ENCODE measurements at places on chromosomes 5 and 9. TPM values are rescaled to one million over a fixed set of nuclear protein-coding genes. Genes with fewer than 3 reads are reported as not detected.

- no peak overlapping the region for H3K27ac ChIP-seq
- DNase-seq = no peak
- no peaks in the 10 kb centered on the region for H3K36me3 ChIP-seq
Measured at GRCh38 chr5:108637134-108637533, 110.6 kb upstream of the FER start.

- H3K4me1 ChIP-seq = no peaks in the 10 kb centered on the region
- H3K4me3 ChIP-seq = no peak overlapping the region
- DNase-seq = no peak
- H3K27me3 ChIP-seq = no peaks in the 10 kb centered on the region
- no peak overlapping the region for H3K27ac ChIP-seq
- no peaks in the 10 kb centered on the region for H3K36me3 ChIP-seq
Measured at GRCh38 chr5:53211799-53212198, 102.2 kb upstream of the MOCS2 start.

DNA sequence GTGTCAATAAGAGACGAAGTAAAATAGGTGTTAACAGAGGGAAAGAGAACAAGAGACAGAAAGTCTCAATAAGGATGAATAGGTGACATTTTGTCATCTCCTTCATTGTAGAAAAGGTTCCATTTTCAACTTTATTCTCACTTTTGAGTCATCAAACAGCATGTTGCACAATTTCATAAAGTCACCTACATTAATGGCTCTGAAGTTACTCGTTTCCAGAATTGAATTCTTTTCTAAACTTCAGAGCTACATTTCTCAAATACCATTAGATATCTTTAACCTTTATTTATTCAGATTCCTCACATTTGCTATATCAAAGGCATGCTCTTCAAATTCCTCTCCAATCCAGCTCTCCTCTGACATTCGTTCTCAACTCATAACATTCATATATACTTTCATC is 13.1 kb downstream of the ADAMTS6 start:
- no peak overlapping the region for H3K27ac ChIP-seq
- H3K27me3 ChIP-seq = no peaks in the 10 kb centered on the region
- no peak overlapping the region for H3K4me3 ChIP-seq
- no peak for DNase-seq
- no peaks in the 10 kb centered on the region for H3K4me1 ChIP-seq

GRCh38 chr5:116153687-116154174 is 68.9 kb downstream of the COMMD10 start:
- no peak overlapping the region for H3K4me3 ChIP-seq
- no peak for DNase-seq
- H3K36me3 ChIP-seq = no peaks in the 10 kb centered on the region
- H3K27ac ChIP-seq = no peak overlapping the region
- H3K27me3 ChIP-seq = no peaks in the 10 kb centered on the region
- H3K4me1 ChIP-seq = no peaks in the 10 kb centered on the region

GRCh38 chr9:26809795-26810194 is 82.8 kb downstream of the CAAP1 start:
- H3K4me3 ChIP-seq = no peak overlapping the region
- no peaks in the 10 kb centered on the region for H3K27me3 ChIP-seq
- no peak for DNase-seq
- no peaks in the 10 kb centered on the region for H3K36me3 ChIP-seq

The PCDHGC5 gene
- not detected for total RNA-seq

DNA sequence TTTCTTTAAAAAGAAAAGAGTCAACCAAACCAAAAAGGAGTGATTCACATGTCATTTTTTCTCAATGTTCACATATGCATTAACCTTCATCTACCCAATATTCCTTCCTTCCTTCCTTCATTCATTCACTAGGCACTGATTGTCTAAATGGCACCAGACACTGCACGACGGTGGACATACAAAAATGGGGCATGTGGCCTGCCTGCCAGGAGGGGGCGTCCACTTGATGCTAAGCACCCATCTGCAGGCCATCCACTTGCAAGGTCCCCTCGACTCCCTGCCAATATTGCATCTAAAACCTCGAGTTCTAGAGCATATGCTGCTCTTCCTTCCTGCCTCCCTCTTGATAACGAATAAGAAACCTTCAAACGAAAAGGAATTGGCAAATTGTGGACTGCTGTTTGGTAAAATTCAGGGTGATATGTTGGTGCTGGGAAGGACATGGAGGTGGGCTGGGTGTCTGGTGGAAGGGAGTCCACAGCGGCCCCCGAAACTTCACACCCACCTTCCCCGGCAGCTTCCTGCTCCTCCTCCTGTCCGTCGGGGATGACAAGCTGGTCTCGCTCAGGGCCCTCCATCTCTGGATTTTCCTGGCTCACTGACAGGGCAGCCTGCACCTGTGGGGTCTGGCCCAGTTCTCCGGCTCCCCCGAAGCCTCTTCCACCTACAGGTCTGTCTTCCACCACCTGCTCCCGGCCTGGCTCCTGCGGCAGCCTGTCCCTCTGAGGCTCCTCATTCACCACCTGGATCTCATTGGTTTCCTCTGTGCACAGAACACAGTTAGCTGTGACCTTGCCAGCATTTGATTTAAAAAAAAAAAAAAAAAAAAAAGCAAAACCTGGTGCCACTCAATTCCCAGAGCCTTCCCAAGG is 64.3 kb downstream of the GOLM1 start:
- H3K4me1 ChIP-seq = no peaks in the 10 kb centered on the region
- no peak overlapping the region for H3K27ac ChIP-seq
- no peaks in the 10 kb centered on the region for H3K36me3 ChIP-seq
- H3K27me3 ChIP-seq = no peaks in the 10 kb centered on the region

DNA sequence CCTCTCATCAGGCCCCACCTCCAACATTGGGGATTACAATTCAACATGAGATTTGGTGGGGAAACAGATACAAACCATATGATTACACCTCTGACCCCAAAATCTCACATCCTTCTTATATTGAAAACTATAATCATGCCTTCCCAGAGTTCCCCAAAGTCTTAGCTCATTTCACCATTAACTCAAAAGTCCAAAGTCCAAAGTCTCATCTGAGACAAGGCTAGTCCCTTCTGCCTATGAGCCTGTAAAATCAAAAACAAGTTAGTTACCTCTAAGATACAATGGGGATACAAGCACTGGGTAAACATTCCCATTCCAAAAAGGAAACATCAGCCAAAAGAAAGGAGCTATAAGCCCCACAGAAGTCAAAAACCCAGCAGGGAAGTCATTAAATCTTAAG is 26.8 kb upstream of the ARSB start:
- H3K27me3 ChIP-seq = no peaks in the 10 kb centered on the region
- no peaks in the 10 kb centered on the region for H3K36me3 ChIP-seq
- H3K27ac ChIP-seq = no peak overlapping the region
- no peak for DNase-seq
- H3K4me1 ChIP-seq = no peaks in the 10 kb centered on the region

- no peak for DNase-seq
- no peaks in the 10 kb centered on the region for H3K27me3 ChIP-seq
- H3K4me1 ChIP-seq = peaks cover 45% of the 10 kb centered on the region
Measured at GRCh38 chr5:42948961-42949347, 91.2 kb downstream of the ANXA2R start.

The EGFL7 gene
- not detected for total RNA-seq

GRCh38 chr9:129698254-129698757 is 32.9 kb downstream of the PRRX2 start:
- H3K4me3 ChIP-seq = no peak overlapping the region
- H3K4me1 ChIP-seq = peaks cover 3% of the 10 kb centered on the region
- DNase-seq = no peak
- H3K27me3 ChIP-seq = peaks cover 44% of the 10 kb centered on the region

Data from CD4-positive, alpha-beta T cell (primary cell).